ENCODE measurements at places on chromosomes 4 and X.

DNA sequence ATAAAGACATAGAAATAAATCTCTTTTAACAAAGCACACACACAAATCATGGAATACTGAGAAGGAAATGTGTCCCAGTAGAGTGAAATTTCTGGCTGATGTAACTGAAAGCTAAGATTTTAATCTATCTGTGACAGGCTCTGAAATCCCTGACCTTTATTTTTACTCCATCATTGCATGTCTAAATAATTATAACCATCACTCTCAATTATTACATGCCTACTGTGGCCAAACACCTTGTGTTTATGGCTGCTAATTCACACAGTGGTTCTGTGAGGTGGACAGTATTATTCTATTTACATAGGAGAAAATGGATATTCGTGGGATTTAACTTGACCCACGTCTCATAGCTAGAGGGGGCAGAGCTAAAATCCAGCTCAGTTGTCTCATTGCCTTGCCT, 438.1 kb downstream of the TLL1 start:
- DNase-seq = no peak

- no peak for DNase-seq
These were observed 27.1 kb upstream of the STBD1 start for GRCh38 chr4:76279462-76279861.

DNA sequence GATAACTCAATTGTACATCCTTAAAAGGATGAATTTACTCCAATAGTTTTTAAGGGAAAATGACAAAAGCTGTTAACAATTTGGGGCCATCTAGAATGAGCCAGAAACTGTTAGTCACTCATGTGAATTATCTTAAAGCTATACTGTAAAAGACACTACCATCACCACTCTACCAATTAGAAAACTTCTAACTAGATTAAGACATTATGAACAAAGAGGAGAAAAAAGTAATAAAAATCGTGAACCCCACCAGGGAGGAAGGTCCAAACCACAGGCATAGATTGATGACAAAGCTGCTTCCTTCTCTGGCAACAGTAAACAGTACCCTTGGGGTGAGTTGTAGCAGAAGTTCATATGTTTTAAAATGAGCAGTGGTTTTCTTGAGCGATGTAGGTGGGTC, 106.1 kb downstream of the PDGFC start:
- no peak for DNase-seq

- peak; percentile 33 for DNase-seq
These were observed 104.4 kb upstream of the ARHGAP24 start for GRCh38 chr4:85370400-85371032.

DNA sequence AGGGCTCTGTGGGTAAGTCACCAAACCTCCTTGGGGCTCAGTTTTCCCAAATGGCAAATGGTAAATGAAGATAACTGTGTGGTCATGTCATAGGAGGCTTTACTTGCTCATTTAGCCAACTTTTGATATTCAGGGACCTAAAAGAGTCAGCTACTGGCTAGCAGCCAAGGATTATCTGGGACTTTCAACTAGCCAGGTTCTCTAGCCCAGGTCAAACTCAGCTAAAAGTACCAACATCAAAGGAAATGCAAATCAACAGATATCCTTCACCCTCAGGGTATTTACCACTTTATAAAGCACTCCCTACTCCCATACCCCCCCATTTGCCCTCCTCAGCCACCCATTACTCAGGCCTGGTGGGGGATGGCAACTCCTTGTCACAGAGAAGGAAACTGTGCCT, 7.5 kb downstream of the AMER1 start:
- DNase-seq = no peak

- DNase-seq = no peak
These were observed 57.9 kb upstream of the PLS3 start for GRCh38 chrX:115503099-115503498.

DNA sequence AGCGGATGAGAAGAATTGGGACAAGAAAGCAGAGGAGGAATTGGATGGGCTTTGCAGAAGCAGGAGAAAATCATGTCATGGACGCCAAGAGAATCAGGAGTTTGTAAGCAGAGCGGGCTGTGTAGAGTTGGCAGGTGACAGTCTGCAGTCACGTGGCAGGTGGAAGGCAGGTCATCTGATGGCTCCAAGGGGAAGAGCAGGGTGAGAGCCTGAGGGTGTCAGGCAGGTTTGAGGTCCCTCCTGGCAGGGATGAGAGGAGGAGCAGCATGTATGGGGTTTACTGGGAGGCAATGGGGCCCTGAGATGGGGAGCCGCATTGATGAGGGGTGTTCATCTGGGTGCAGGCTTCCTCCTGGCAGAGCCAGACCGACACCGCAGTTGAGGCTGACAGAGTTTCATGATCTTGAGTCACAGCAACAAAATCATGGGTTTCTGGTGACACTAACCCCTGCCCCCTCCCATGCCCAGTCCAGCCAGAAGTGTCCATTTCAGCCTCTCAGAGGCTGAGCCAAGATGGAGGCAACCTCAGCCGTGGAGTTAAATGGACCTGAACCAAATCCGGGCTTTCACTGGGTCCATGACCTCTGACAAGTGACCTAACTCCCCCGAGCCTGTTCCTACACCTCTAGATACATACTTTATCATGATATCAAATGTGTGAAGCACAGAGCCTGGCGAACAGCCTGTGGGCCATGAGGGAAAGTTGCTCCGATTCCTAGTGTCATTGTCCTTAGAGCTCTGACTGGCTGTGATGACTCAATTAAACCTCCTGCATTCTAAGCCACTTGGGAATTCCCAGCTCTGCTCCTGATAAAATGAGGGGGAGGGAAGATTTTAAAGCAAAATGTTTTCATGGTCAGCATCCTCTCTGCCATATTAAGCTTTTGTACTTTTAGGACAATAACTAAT, 36.1 kb downstream of the EVC start:
- DNase-seq = peak; percentile 75

- DNase-seq = peak; percentile 14
These were observed 91.5 kb downstream of the ELOVL6 start for GRCh38 chr4:110106931-110107296.

- DNase-seq = no peak
These were observed 4.4 kb upstream of the HAND2 start for GRCh38 chr4:173534434-173534833.

- no peak for DNase-seq
These were observed 9.9 kb downstream of the CPE start for GRCh38 chr4:165388756-165389155.

GRCh38 chr4:169293343-169294176, 22.8 kb upstream of the SH3RF1 start:
- DNase-seq = no peak

DNA sequence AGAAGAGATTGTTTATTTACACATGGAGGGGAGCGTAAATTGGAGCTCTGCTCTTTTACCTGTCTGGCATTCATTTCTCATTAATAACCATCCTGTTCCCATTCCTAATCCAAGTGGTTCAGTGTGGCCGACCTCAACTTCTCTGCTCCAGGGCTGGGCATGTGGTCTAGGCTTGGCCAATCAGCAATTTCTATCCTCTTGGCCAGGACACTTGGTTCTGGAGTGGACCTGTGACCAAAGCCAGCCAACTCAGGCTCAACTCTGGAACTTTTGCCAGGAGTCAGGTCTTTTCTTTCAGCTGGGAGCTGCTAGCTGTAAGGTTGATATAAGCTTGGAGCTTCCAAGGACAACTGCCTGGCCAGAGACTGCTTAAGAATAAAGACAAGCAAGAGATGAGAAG, 15.6 kb upstream of the RASL11B start:
- no peak for DNase-seq

DNA sequence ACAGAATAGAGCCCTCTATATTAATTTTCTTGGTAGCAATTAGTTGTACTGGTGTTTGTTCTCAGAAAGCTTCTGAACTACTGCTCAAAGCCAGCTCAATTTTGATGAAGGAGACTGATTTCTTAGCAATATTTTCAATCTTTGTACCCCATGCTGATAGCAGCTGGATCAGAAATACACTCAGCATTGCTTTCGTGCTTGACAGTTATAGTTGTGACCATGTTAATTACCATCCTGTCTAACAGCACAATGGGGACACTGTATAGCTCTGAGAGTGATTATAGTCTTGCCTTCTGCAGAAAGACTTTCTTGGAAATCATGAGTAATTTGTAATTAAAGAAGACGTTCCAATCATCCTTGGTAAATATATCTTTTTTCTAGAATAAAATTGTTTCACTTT, 79.7 kb upstream of the GNPDA2 start:
- no peak for DNase-seq

GRCh38 chr4:43564107-43564506, 671.6 kb downstream of the GRXCR1 start:
- no peak for DNase-seq

GRCh38 chrX:46737462-46737861, 21.5 kb downstream of the SLC9A7 start:
- no peak for DNase-seq

DNA sequence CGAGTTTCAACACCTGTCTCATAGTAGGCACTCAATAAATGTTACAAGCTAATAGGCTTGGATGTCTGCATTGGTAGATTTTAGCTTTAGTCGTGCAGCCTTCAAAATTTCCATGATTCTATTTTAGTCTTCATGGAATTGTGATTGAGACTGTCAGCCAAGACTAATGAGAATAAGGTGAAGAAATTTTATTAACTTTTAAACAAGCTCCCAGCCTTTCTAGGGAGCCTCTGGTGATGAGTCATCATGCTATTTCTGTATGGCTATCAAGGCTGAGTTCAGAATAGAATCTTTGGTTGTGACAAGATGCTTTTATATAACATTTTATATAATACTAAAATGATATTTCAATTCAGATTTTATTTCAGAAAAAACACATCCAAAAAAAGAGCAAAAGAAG, 685.8 kb downstream of the GABRG1 start:
- no peak for DNase-seq

DNA sequence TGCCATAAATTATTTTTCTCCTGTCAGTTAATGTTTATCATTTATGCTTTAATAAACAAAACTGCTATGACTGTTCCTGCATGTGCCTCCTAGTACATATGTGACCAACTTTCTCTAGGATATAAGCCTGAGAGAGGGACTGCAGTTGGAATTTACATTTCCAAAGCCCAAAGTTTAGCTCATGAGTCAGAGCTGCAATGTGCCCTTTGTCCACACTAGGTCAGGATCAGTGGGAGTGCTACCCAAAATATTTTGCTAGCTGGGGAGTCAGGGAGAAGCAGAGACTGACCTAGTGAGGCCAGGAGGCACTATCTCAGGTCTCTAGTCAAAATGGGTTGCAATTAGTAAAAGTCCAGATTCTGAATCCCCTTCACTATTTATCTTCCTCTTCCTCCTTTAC, 92.7 kb downstream of the AR start:
- DNase-seq = no peak

DNA sequence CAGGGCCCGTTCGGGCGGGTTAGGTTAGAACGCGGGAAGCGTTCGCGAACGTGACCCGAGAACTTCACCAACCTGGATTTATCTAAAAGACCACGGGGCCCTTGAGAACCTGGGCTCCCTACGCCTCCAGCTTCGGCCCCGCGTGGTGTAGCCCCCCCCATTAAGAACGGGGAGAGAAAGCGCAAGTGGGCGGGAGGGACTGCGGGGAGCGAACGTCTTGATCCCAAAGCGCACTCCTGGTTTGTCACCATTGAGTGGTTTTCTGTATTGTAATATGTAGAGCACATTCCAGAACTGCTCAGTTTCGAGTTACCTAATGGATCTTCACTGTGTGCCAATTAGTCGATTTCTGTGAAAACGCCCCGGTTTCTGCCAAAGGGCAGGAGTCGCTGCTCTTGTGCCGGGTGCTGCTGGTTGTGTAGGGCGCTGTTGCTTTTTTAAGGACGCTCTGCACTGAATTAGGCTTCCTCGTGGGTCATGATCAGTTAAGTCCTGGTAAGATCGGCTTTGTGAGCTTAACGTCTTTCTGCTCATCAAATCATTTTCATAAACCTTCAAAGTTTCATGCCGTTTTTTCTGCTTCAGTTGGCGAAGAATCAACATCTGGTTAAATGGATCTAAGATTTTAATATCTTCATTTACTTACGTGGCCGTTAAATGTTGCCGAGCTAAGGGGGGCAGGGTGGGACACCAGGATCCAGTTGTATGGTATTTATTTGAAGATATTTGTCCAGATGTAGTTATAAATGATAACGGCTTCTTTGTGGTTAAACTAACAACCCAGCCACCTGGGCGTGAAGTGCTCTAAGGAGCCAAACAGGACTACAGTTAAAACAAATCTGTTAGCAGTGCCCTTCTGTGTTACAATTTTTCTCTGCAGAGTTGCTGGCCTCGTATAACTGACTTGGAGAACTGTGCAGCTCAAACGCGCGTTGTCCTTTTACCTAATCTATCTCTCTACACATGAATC, 809 bp downstream of the MND1 start:
- DNase-seq = no peak

DNA sequence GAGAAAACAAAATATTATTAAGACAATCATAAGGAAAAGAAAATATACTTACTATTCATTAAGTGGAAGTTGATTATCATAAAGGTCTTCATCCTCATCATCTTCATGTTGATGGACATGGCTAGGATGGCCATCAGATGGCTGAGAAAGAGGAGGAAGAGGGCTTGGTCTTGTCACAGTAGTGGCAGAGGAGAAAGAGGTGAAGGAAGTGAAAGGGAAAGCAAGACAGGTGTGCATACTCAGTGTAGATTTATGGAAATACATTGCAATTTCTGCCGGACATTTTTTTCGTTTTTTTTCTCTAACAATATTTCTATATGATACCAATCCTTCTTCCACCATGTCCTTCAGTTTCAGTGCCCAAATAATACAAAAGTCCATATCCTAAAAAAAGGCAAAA, 1409.8 kb downstream of the PCDH7 start:
- DNase-seq = no peak

- DNase-seq = no peak
These were observed 795.4 kb upstream of the MAGEB2 start for GRCh38 chrX:29419774-29420553.

DNA sequence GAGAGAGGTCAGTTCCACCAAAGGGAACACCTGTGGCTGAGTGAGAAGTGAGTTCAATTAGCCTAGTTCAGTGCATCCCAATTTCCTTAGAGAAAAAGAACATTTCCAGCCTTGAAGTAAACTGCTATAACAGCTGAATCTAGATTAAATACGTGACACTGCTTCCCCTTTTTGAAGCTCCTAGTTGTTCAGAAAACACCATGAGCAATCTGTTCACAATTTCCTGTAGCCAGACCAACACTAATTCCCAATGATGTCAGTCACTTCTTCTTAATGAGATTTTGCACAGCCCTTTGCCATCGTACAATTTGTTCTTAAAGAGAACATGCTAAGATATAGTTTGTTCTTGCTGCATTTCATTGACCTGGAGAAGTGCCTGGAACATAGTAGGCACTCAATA, 144.6 kb upstream of the EDNRA start:
- DNase-seq = peak; percentile 38

GRCh38 chr4:63921561-63921960, 487.7 kb downstream of the TECRL start:
- DNase-seq = no peak

- peak; percentile 26 for DNase-seq
These were observed 429.3 kb downstream of the INPP4B start for GRCh38 chr4:142416711-142417275.

GRCh38 chr4:183449193-183449882, 4.9 kb downstream of the CDKN2AIP start:
- DNase-seq = no peak

- no peak for DNase-seq
These were observed 413.3 kb upstream of the RASGEF1B start for GRCh38 chr4:81884986-81885385.

Measured in kidney capillary endothelial cell (primary cell).